ENCODE measurements at places on chromosomes 7 and 10.

GRCh38 chr7:71386152-71386785, 254.3 kb downstream of the GALNT17 start:
- no peak for DNase-seq

- no peak for DNase-seq
Measured at GRCh38 chr10:4215485-4215884, 430.5 kb upstream of the KLF6 start.

- DNase-seq = no peak
Measured at GRCh38 chr7:102111061-102112041, 175.3 kb upstream of the SH2B2 start.

GRCh38 chr7:148912758-148913541, 28.9 kb upstream of the EZH2 start:
- peak; percentile 55 for DNase-seq

DNA sequence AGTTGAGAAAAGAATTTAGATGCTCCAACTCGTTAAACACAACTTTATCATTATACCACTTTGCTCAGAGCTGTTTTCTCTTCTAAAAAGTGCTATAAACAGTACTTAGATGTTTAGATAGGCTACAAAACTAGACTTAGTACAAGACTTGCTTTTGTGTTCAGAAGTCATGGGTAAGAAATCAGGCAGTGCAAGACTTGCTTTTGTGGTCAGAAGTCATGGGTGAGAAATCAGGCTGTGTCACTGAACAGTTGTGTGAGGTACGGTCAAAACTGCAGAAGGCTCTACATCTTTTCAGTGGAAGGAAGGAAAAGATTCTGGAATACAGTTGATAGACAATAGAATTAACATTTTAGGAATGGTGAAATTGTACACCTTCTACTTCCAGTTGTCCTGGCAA, 239.7 kb downstream of the DNAJB9 start:
- DNase-seq = no peak

- no peak for DNase-seq
Measured at GRCh38 chr7:20839196-20839735, 52.6 kb upstream of the SP8 start.

GRCh38 chr7:66043681-66044497, 31.7 kb upstream of the ASL start:
- peak; percentile 33 for DNase-seq

GRCh38 chr10:85647741-85648140, 718.9 kb downstream of the GRID1 start:
- DNase-seq = no peak

DNA sequence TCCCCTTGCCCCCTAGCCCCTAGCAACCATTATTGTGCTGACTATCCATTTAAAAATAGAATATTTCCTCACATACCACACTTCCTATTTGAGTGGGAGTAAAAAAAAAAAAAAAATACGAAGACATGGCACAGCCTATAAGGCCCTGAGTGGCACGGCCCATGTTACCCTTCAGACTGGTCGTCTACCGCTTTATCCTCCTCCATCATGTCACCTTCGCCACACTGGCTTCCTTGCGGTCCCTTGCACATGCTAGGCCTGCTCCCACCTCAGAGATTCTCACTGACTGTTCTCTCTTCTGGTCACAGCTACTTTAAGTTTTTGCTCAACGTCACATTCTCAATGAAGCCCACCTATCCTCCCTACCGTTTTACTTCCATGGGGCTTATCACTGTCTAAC, 130.3 kb downstream of the ATE1 start:
- DNase-seq = no peak

- no peak for DNase-seq
Measured at GRCh38 chr7:79217468-79217867, 236.0 kb downstream of the MAGI2 start.

DNA sequence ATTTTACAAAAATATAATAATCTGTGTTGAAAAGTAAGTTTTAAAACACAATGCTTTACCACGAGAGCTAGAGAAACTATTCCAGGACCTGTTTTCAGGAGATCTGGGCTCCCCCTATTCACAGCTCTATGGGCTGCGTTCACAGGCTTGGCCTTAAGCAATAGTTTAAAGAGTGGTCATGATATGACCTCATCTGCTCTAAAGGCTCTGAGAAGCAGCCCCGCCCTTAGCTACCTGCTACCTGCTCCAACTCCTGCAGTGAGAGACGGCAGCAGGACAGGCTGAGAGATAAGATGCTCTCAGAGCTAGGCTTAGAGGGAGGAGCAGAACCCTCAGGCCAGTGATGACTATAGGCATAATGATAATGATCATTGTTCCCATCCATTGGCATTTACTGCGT, 12.6 kb downstream of the ALOX5 start:
- DNase-seq = no peak

GRCh38 chr7:105791926-105792325, 84.5 kb downstream of the ATXN7L1 start:
- DNase-seq = no peak

GRCh38 chr7:71157757-71158156, 25.8 kb downstream of the GALNT17 start:
- no peak for DNase-seq

- DNase-seq = peak; percentile 18
Measured at GRCh38 chr7:46153951-46154787, 233.1 kb upstream of the IGFBP3 start.

DNA sequence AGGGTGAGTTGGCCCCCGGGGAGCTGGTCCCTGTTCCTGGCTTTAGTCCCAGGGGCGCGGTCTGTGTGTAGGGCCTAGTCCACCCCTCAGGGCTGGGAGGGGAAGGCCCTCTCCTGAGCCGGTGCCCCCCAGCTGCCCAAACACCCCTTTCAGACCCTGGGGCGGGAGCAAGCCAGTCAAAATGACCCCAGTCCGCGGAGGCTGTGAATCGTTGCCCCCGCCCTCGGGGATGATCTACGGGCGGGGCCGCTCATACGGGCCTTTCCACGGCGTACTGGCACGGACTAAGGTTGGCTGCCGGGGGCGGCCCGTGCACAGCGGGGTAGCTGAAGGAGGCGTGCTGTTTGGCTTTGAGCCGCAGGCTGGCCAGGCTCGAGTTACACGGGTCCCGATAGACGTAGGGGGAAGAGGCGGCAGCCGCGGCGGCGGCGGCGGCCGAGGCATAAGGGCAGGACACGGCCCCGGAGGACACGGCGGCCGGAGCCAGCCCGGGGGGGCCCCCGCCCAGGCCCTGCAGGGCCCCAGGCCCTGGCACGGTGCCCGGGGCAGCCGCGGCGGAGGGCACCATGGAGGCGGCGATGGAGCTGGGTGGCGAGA, 4.3 kb downstream of the ELOVL3 start:
- DNase-seq = peak; percentile 51

- peak; percentile 31 for DNase-seq
Measured at GRCh38 chr7:137820677-137821420, 25.9 kb downstream of the DGKI start.

- DNase-seq = no peak
Measured at GRCh38 chr10:126872768-126873167, 32.5 kb upstream of the DOCK1 start.

DNA sequence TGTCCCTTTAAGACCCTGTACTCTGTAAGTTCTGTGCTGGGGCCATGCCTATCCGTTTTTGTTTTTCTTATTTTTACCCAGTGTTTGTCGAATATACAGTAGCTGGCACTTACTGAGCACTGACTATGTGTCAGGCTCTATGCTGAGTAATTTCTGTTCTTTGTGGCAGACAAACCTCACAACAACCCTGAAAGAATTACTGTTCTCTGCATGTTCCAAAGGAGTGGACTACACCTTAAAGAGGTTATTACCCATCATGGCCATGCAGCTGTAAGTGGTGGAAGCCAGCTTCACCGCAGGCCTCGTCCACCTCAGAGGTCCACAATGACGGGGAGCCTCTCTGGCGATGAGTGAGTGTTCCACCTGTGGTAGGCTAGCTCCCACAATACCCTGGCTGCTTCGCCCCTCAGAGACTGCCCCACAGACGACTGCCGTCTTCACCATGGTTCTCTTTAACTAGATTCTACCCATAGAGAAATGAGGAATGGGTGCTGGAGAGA, 30.1 kb upstream of the RBM20 start:
- peak; percentile 29 for DNase-seq

- no peak for DNase-seq
Measured at GRCh38 chr10:43943818-43944360, 295.2 kb upstream of the ZNF32 start.

GRCh38 chr7:47478017-47478344, 103.9 kb downstream of the TNS3 start:
- DNase-seq = no peak

- DNase-seq = no peak
Measured at GRCh38 chr7:83956104-83956503, 238.5 kb downstream of the SEMA3A start.

DNA sequence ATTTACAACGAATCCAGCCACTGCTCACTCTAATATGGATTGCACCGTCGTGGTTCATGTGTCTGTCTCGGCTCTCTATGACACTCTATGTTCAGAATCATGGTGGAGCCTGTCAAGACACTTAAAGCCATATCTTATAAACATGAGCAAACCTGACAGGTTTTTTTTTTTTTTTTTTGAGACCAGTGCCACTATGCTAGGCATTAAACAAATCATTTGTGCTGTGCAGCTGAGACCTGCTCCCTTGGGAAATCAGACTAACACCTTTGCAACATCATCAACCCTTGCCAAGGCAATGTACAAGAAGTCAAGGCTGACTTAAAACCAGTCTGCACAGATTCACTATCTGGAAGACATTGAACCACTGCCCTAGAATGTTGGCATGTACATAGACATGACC, 181.2 kb upstream of the ANK3 start:
- no peak for DNase-seq

GRCh38 chr7:64997927-64998391, 7.1 kb upstream of the ZNF117 start:
- no peak for DNase-seq

- DNase-seq = no peak
Measured at GRCh38 chr7:16409777-16410176, 11.6 kb downstream of the CRPPA start.

GRCh38 chr10:37732685-37733084, 124.7 kb downstream of the ZNF248 start:
- DNase-seq = no peak

DNA sequence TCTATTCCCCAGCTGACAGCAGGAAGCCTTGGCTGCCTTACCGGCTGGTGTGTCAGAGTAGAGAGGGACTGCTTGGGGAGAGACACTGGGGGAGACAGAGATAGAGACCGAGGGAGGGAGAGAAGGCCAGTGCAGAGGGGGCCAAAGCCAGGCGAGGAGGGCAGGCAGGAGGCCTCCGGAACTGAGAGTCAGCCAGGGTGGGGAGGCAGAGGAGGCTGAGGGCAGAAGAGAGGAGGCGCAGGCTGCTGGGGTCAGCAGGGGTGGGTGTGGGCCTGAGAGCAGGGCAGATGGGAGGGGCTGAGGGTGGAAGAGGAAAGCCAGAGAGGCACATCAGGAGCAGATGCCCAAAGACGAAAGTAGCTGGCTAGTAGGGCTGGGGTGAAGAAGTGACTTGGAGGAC, 57.2 kb upstream of the PAX2 start:
- DNase-seq = no peak

DNA sequence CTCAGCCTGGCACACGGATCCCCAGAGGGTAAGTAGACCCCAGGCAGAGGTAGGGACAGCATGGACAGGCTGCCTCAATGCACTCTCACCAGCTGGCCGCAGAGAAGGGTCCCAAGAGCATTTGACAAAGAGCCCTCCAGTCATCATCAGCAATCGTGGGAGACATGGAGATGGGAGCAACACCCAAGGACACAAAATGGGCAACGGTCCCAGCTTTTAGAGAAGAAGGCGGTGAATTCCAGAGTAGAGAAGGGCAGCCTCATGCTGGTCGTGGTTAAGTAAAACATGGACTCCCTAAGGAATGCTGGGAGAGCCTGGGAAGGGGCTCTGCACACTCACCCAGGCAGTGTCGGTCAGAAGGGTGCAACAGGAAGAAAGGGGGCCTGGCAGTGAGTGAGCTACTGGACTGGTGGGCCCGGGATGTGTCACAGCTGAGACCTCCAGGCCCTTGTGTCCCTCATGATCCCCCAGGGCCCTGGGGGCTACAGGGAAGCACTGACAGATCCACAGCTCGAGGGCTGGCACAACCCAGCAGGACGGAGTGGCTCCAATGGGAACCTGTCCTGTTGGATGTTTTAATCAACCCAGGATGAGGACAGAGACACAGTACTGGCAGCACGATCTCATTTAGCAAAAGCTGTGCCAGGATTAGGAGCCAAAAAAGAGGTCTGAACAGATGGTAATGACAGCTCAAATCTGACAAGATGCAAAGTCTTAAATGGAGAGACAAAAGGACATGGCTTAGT, 147.1 kb downstream of the NEURL1 start:
- no peak for DNase-seq

- no peak for DNase-seq
Measured at GRCh38 chr7:143023047-143023446, 3.9 kb downstream of the OR9A2 start.

DNA sequence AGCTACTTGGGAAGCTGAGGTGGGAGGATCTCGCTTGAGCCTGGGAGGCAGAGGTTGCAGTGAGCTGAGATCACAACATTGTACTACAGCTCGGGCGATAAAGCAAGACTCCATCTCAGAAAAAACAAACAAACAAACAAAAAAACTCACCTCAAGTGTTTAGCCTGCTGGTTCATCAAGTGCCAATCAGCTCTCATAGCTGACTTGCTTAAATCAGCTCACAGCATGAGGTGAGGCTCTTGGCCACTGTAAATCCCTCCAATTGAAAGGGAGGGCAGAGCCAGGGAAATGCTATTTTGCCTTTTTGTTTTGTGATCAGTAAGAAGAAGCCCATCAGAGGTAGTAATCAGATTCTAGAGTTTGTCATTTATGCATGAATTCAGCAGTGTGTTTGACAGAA, 112.3 kb downstream of the RAB11FIP2 start:
- DNase-seq = no peak

DNA sequence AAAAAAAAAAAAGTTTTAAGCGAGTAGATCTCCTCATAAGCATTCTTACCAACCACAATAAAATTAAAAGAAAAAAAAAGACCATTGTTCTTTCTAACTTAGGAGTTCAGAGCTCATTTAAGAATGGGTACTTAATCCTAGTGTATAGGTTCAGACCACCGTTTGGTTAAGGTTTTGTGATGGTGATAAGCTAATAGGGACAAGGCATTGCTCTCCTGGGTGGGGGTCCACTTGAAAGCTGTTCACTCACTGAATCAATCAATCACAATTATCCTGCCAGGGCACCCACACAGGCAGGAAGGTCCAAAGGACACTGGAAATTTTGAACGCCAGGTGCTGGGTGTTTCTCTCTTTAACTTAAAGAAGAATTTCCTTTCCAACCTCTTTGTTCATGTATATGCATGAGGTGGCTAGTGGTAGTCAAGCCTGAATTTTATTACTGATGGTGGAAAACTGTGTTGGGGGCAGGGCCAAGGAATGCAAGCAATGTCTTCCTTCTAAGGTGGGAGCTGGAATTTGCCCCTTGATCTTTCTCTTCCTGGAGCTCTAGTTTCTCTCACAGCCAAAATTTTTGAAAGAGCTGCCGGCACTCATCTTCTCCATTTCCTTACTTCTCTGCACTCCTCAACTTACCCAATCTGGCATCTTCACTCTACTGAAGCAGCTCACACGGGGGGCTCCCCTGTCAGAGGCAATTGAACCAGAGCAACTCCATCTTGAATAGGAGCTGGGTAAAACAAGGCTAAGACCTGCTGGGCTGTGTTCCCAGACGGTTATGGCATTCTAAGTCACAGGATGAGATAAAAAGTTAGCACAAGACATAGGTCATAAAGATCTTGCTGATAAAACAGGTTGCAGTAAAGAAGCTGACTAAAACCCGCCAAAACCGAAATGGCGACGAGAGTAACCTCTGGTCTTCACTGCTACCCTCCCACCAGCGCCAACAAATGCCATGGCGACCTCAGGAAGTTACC, 7.5 kb upstream of the FAM131B start:
- no peak for DNase-seq

Measured in GM13977 (cell line).